Melanocyte of skin (primary cell): ENCODE measurements at places on chromosomes 4 and X. TPM values are rescaled to one million over a fixed set of nuclear protein-coding genes. Genes with fewer than 3 reads are reported as not detected.

AR gene
- total RNA-seq = under 0.01 and 0.62 TPM in 2 replicates

SH3RF1 gene
- total RNA-seq = 9.7 and 11.3 TPM in 2 replicates

TMEM31 gene
- total RNA-seq = not detected in 2 replicates

NSUN7 gene
- under 0.01 and 0.73 TPM in 2 replicates for total RNA-seq

COL4A6 gene
- 0.15 TPM in 1 of 2 replicates, not detected in the other for total RNA-seq

SLITRK4 gene
- total RNA-seq = not detected in 2 replicates

PALLD gene
- total RNA-seq = 1.7 and 12.7 TPM in 2 replicates

INPP4B gene
- 173 and 216 TPM in 2 replicates for total RNA-seq

FRAS1 gene
- total RNA-seq = 0.69 and 5.8 TPM in 2 replicates

PITX2 gene
- not detected in 2 replicates for total RNA-seq

XPNPEP2 gene
- total RNA-seq = not detected in 2 replicates
